ENCODE measurements at places on chromosomes 13 and 19.

GRCh38 chr13:31919241-31919640 lies 112.3 kb upstream of the FRY start:
- DNase-seq, result no peak

DNA sequence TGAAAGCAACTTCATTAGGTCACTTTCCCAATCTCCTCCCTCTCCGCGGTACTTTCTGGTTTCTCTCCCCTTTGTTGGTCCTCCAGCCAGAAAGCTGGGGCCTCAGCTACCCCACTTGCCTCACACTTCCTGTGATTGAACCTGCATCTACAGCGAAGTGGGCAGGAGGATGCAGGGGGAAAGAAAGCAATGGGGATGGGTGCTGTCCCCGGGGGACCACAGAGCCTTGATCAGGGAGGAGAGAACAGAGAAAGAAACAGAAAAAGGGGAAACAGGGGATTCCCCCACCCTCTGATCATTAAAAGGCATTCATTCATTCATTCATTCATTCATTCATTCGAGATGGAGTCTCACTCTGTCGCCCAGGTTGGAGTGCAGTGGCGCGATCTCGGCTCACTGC lies 74.2 kb downstream of the TRPM4 start:
- DNase-seq, result no peak

GRCh38 chr19:12802267-12803106 lies 618 bp downstream of the THSD8 start:
- no peak for DNase-seq

DNA sequence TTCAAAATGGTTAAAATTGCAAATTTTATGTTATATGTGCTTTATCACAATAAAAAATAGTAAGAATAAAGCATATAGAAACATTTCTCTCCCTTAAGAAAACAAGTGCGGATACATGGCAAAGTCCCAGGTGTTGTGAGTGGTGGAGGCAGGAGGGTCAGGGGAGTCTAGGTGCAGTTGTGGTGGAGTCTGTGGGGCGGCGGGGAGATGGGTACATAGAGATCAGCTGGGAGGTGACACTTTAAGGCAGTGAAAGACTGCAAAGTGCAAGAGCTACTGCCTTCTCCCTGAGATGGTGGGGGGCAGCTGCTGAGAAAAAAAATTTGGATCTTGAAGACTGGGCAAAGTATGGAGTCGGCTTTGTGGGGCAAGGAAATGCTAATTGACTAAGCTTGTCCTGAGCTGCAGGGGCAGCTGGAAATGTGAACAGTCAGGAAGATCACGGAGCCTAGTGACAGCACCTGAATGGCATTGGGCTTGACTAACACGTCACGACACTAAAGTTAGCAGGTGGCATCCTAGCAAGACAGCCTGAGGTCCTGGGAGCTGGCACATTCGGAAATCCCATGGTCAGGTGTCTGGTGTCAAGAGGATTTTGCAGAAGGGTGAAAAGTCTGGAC lies 72.9 kb upstream of the IRS2 start:
- DNase-seq, result peak; percentile 15

GRCh38 chr19:29528946-29529645 lies 3.3 kb downstream of the VSTM2B start:
- DNase-seq, result no peak

DNA sequence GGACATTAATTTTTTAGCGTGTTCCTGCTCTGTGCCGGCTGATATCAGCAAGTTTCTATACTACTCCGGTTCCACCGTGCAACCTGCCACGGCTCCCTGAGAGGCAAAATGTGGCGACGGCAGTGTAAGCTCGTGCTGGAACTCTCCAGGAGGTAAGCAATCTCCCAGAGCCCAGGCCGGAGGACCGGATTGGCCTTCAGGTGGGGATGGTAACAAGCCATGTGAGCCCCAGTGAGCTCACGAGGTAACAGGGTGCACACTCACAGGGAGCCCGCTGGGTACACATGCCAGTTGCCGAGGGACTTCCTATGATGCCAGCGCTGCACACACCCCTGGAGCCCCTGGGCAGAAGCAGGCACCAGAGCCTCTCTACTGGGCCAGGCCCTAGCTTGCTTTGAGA lies 38.5 kb downstream of the NAXD start:
- no peak for DNase-seq

DNA sequence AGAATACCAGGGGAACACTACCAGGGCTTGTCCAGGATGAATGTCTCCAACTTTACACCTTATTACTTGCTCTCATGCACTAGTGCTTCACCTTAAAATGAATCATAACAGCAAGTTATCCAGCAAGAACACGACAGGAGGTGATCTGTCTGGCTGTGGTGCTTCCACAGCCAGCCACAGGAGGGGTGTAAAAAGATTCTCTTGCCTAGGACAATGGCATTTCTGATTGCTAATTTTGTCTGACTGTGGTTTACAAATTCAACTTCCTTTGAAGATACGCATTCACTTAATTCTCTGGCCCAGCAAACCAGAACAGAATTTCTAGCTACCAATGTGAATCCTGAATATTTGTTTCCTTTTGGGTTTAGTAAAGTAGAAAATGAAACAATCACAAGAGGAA lies 23.1 kb upstream of the COG3 start:
- no peak for DNase-seq

DNA sequence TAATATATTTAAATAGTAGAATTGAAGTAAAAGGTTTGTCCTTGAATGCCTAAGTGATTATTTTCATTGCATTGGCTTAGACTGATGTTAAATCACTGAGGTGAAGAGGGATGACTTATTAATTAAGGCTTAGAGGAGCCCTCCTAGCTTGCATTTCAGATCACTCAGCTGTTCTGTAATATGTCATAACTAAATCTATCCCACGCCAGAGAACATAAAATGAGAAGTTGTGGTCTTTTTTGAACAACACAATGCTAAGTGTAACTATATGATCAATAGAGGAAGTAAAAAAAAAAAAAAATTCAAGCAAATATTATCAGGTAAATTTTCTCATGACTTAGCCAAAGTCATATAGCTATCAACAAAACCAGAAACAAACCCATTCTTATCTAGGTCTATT lies 752.2 kb downstream of the GPC5 start:
- no peak for DNase-seq

DNA sequence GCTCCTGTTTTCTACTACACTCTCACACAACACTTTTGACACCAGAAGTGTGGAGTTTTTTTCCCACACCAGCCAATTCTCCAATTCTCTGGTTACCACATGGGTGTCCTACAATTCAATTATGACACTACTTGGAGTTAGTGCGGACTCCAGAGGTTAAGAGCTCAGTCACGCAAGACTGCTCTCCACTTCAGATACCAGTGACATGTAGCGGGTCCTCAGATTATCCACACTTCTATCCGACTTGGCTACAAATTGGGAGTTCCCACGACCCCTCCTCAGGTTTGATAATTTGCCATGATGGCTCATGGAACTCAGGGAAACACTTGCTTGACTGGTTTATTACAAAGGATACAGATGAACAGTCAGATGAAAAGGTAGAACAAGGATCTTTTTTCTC lies 32.9 kb downstream of the PAN3 start:
- DNase-seq, result no peak

GRCh38 chr13:111949311-111949710 lies 117.6 kb upstream of the SOX1 start:
- no peak for DNase-seq

DNA sequence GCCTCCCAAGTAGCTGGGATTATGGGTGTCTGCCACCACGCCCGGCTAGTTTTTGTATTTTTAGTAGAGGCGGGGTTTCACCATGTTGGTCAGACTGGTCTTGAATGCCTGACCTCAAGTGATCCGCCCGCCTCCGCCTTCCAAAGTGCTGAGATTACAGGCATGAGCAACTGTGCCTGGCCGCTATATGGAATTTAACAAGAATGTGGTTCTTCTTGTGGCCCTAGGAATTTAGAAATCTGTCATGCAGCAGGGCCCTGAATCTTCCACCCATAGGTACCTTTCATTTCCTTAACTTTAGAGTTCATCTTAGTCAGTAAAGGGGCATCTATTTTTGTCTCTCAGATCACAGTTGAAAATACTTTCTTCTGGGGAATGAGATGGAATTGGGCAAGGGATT lies 25.6 kb upstream of the NDFIP2 start:
- no peak for DNase-seq

GRCh38 chr13:76378767-76379166 lies 507.4 kb downstream of the KCTD12 start:
- DNase-seq, result no peak

GRCh38 chr19:13932911-13933393 lies 5.3 kb downstream of the PODNL1 start:
- DNase-seq, result no peak

GRCh38 chr13:33348366-33348765 lies 62.8 kb upstream of the STARD13 start:
- DNase-seq, result peak; percentile 65

GRCh38 chr13:25225970-25226369 lies 53.9 kb upstream of the AMER2 start:
- DNase-seq, result no peak

GRCh38 chr13:113178070-113178895 lies 19.8 kb downstream of the PROZ start:
- DNase-seq, result no peak

DNA sequence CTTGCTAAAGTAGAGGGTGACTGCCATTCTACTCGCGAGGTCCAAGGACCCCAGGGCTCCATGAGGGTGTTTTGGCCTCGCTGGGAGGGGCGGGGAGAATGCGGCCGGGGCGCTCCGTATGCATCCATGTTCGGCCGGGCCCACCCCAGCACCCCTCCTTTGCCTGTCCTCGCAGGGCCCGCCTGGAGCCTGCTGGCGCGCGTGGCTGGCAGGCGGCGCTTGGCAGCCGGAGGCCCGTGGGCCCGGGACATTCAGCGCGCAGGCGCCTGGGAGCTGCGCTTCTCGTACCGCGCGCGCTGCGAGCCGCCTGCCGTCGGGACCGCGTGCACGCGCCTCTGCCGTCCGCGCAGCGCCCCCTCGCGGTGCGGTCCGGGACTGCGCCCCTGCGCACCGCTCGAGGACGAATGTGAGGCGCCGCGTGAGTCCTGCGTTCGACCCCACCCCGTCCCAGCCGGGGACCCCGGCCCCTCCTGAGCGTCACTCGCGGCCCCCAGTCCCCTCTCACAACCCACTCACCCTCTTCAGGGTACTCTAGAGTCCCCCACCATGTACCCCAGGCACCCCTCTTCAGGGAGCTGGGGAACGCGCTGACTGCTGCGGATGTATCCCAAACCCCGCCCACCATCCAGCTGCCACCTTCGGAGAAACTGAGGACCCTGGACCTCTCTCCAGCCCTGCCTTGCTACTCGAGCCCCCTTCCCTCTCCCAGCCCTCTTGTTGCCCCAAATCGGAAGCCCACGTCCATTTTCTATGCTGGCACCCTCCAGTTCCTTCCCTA lies 4.1 kb downstream of the DLL3 start:
- peak; percentile 48 for DNase-seq

- peak; percentile 11 for DNase-seq
These were observed 299.3 kb upstream of the SLITRK6 start for GRCh38 chr13:86098511-86098910.

DNA sequence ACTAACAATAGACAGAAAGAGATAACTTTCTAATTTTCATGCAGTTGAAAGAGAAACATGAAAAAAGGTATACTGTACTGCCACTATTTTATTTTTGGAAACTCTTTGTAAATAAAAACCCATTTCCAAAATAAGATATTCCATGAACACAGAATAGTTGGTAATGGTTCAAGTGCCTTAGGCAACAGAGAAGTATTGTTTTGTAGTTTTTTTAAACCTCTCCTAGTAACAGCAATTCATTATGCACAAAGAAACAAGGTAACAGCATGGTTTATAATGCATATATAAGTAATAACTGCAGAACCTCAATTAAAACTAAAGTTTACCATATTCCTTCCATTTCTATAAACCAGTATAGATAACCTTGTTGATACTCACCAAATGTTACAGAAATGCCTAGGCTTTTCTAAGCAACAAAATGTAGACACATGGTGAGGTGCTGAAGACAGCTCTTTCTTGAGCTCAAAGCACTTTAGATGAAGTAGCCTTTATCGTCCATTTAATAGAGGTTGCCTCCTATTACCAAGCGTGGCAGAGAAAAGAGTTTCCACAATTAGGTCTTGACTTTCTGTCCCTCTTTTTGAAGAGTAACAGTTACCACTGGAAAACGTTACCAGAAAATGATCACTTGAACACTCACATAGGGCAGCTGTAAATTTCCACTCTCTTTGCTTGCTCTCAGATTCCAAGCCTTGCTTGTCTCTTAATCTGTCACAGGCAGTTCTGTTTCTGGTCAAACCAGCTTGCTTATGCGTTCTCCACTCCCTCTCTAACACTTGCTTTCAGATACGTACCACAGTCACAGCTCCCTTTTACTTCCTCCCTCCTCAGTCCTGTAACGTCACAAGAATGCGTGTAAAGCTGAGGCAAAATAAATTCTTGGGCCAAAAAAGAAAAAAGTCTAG lies 42.9 kb downstream of the CAB39L start:
- peak; percentile 51 for DNase-seq

DNA sequence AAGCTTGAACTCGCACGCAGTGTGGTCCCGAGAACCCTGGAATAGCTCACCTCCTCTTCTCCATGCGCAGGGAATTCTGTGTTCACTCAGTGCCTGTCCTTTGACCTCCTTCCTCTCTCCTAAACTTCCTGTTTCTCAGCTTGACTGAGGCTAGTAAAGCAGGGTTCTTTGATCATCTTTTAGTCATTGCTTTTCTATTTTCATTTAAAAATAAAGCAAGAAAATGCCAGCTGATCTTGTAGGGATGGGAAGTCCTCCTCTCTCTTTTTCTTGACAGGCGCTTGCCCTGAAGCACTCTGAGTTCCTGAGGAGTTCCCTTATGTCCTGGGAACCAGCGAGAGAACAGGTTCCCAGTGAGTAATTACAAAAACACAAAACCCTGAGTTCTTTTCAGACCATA lies 62.8 kb downstream of the ARHGEF7 start:
- no peak for DNase-seq

- DNase-seq, result peak; percentile 33
These were observed 6.4 kb downstream of the NUDT15 start for GRCh38 chr13:48043789-48044503.

DNA sequence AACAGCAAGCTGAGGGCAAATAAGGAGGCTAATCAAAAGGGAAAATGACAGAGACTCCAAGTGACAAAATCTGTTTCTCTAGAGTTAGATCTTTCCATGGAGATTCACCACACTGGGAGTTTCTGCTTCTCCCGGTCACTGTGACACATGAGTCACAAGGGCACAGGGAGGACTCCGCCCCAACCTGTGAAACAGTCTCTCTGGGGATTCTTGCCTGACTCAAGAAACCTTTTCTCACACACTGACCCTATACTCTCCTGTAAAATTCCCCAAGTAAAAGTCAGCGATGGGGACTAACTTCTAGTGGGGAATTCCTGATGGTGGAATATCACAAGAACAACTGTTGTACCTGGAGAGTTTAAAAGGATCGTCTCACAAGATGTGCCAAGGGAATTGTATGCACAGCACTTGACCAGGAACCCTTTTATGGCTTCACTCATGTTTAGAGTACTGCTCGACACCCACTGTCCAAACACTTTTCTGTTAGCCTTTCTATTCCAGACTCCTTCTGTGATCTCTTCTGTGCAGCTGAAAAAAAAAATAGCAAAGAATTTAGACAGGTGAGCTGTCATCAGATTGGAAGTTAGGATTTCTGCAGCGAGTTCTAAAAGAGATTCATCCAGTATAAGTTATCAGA lies 46.8 kb upstream of the URAD start:
- DNase-seq, result no peak
